Activated CD4-positive, CD25-positive, alpha-beta regulatory T cell (primary cell): ENCODE measurements at places on chromosomes 1 and 21.

DNA sequence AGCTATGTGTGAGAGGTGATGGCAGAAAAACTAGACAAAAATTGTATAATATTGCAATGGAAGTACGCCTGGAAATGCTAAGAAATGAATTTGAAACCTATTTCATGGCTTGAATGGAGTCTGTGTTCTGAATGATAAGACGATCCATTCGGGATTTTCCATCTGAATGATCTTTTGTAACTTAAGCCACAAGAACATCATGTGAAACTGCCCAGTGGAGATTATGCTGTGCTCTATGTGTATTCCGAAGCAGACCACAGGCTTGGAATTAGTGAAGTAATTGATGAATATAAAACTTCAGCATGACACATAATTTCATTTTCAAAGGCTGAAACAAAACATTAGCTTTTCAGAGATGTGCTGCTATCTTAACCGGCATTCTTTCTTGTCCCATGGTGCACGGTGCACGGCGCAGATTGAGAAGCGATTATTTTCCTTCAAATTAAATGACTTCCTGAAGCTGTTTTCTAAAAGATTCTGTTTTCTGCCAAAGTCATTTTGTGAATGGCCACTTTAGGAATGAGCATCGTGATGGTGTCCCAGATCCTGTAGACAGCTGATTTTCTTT is 652.9 kb downstream of the PLA2G4A start:
- no peak for DNase-seq

DNA sequence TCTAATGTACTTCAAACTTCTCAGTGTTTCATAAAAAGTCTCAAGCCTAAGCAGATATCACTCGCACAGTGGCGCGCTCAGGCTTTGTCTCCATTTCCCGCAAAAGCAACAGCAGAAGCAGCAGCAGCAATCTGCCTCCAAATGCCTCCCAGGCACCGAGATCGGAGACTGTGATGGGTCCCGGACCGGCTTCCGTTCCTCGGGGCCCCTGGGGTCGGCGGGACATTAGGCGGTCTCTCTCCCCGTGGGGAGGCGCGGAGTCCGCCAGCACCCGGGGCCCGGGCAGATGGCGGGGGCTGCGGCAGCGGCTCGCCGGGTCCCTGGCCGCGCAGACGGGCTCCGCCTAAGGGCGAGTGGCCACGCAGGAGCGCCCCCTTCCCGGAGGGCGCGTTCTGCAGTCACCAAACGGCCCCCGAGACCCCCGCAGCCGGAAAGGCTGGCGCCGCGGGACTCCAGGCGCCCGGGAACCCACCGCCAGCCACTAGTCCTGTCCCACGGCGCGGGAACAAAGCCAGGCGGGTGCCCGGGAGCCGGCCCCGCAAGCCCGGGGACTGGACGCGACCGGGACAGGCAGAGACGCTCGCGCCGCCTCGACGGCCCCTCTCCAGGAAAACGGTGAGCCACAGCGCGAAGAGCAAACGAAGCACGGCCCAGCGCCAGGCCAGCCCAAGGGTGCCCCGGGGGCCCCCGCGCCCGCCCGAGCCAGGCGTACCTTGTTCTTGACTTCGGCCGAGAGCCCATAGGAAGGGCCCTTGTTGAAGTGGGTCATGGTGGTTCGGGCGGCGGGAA is 590 bp downstream of the CNN3 start:
- no peak for DNase-seq

GRCh38 chr1:171792656-171793369 is 11.4 kb downstream of the METTL13 start:
- DNase-seq: no peak

DNA sequence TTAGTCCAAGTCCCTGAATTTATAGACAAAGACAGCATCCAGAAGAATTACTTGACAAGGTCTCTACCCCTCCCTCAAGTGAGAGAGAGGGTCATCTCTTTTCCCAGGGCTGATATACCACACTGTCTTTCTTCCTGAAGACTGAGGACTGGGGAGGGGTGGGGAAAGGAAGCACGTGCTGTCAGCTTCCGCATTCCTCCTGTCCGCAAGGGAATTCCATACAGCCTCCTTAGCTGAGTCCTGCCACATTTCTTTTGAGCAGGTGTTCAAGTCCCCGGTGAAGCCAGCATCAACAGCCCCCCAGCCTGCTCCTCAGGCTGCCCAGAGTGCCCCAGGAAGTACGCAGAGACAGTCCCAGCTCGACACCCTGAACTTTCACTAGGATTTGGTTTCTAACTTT is 34.2 kb downstream of the PCAT6 start:
- DNase-seq: no peak

DNA sequence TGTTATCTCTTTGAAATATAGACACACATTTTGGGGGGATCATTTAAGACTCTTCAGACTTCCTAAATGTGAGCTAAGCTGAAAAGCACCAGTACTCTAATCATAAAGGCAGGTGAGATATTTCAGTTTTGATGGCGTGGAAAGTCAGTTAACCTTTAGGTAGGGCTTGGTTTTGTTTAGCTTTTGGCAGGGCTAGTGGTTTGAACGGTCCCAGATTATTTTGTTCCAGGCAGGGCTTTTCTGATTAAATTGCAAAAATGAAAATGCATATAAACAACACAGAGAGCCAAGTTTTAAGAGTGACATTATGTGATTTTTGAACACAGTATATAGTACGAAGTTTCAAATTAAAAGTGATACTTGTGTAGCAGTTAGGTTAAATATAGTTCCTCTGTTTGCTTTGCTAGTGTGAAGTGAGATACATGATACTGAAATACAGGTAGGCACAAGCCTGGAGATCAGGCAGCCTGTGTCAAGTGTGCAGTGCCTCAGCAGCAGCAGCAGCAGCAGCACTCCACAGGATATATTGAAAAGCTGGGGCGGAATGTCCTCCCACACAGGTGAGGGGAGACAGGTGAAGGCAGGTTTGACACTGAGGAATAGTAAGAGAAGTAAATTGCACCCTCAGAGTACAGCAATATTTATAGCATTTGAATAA is 47.4 kb downstream of the CAMTA1 start:
- DNase-seq: no peak

DNA sequence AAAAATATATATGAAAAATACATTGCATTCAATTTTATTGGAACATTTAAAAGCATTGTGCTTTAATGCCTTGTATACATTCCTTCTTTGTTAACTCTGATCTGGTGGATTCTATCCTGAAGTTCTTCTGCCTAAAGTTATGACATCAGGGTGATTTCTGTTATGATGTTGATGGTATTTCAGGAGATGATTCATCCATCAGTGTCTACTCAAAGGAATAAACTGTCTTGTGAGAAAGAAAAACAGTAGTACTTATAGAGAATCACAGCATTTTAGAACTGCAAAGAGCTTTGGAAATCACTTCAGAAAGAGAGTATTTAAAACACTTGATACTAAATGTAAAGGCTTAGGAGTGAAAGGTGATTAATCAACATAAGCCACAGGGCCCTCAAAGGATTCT is 155.7 kb downstream of the PTPRC start:
- no peak for DNase-seq

DNA sequence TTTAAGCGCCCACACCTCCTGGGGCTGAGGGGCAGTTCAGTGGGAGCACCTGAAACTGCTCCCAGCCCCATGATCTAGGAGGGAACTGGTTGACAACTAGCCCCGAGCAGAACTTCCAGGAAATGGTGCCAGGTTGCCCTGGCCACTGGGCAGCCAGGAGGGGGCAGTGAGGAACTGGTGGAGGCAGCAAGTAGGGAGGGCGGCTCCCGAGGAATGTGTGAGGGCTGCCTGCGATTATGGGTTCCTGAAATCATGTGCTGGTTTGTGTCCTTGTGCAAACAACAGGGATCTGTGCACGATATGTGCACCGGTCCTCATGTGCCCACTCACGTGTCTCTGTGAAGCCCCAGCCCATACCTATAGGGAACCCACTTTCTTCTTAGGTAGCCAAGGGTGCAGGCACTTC is 9.9 kb downstream of the GPR3 start:
- no peak for DNase-seq

DNA sequence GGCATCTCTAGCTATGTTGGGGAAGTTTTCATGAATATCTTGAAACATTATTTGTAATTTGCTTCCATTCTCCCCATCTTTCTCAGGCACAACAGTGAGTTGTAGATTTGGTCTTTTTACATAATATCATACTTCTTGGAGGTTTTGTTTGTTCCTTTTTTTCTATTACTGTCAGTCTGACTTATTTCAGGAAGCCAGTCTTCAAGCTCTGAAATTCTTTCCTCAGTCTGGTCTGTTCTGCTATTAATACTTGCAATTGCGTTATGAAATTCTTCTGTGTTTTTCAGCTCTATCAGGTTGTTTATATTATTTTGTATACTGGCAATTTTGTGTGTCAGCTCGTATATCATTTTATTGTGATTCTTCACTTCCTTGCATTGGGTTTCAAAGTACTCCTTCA is 424.6 kb upstream of the PTBP2 start:
- no peak for DNase-seq

GRCh38 chr1:19974822-19975416 is 4.5 kb downstream of the PLA2G2A start:
- DNase-seq: no peak

GRCh38 chr1:209641832-209642172 is 10.4 kb downstream of the LAMB3 start:
- no peak for DNase-seq

- DNase-seq: no peak
These were observed 31.5 kb downstream of the LYST start for GRCh38 chr1:235835226-235835625.

DNA sequence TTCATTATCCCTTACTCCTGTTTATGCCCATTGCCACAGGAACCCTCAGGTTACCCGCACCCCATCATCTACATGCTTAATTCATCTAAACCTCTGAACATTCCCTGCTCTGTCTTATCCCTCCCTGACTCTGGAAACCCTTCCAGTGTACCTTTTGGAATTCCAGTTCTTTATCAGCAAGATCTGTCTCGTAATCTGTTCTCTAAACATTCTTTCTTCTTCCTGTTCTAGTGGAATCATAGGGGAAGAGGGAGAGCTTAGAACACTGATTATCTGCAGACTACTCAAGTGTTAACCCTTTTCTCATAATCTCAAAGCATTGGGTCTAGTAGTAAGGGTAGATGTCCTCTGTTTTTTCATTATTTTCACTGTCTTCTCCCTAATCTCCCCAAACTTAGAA is 159.8 kb downstream of the PIK3R3 start:
- no peak for DNase-seq

DNA sequence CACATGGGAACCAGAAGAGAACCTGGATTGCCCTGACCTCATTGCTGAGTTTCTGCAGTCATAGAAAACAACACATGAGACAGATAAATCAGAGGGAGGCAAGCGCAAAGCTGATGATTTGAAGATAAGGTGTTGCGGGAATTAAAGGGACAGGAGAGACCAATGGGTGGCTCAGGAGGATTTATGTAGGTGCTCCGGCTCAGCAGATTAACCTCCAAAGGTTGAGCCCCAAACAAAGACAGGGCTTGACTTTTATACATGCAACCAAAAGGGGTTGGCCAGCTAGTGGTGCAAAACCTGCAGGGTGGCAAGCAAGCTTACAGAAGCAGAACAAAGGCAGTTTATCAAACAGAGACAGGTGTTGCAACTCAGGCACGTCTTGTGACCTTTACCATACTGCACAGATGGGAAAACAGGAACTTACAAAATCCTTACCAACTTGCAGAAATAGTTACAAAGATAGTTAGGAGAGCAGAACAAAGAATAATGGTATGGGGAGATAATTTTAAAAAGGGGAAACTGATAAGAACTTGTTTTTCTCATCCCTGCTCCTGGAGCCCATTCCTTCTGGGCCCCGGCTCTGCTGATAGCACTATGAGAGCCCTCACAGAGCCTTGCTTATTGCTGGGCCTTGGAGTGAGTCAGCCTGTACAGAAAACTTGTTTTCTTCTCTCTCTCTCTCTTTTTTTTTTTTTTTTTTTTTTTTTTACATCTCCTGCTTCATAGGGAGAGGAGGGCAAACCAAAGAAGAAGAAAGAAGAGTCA is 93.6 kb downstream of the SNRPE start:
- no peak for DNase-seq

DNA sequence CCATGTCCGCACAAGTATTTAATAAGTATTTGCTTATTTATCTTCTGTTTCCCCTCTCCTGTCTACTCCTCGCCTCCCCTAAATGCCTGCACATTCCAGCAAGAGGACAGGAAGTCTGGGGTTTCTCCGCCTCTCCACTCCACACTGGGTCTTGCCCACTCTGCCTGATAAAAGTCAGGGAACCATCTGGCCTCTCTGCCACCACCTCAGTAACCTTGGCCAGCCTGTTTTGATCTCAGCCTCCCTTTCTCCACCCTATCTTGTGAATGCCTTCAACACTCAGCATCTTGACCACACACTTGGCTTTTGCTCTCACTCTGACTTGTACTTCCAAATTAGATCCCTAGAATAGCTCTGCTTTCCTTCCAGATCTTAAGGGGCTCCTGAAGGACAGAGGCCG is 165.3 kb upstream of the UBE2U start:
- DNase-seq: no peak

DNA sequence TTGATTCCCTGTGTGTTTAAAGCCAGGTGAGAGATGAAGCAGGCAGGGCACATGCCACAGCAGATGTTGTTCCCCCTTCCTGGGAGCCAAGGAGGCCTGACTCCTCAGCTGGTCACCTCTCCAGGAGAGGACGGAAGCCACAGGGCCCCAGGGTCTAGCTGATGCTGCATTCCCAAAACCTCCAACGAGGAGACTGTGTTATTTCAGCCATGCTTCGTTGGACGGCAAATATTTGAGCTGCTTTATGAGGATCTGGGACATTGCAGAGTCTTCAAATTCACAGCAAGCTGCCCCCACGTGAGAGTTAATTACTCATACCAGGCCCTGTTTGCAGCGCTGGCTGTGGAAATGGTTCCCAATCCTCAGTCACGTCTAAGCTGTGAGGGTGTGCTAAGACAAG is 85.3 kb downstream of the CDC7 start:
- DNase-seq: no peak
